ENCODE measurements at places on chromosomes 12 and 14.

- peak; percentile 76 for DNase-seq
These were observed 7.7 kb upstream of the RACGAP1 start for GRCh38 chr12:50032854-50033581.

- DNase-seq: peak; percentile 51
These were observed 35.3 kb downstream of the MIPOL1 start for GRCh38 chr14:37232907-37233481.

- no peak for DNase-seq
These were observed 128.7 kb downstream of the CNTN1 start for GRCh38 chr12:40820794-40821484.

GRCh38 chr12:124363353-124363965 lies 68.6 kb downstream of the RFLNA start:
- no peak for DNase-seq

DNA sequence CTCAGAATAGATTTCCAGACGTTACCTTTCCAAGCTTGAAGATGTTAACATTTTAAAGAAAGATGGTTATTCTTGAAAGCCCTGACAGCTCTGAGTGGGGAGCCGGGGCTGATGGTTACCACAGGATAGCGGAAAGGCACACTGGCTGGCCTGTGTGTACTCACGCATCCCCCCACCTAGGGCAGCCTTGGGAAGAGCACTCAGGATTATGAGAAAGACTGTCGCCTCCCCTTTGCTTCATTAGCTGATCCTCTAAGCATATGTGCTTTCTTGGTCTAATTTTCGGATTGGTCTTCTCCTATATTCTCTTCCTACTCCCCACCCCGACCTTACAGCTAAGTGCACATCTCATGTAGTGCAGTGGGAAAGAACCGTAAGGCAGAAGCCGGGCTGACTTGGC lies 20.7 kb downstream of the NTF3 start:
- no peak for DNase-seq

- no peak for DNase-seq
These were observed 21.7 kb downstream of the STYK1 start for GRCh38 chr12:10652192-10652591.

DNA sequence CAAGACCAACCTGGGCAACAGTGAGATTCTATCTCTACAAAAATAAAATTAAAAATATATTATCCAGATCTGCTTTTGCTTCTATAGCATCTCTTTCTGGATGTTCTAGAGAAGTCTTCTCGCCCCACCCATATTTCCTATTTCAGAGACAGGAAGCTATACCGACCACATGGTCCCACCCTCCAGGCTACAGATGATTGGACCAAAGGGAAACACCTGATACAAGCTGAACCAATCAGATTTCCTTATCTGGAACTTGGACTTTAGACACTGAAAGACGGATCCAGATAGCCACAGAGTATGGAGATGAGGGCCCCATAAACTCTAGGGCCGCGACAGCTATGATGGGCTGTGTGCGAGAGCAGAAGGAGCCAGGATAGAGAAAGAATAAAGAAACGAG lies 48.7 kb downstream of the CCDC60 start:
- DNase-seq: no peak

DNA sequence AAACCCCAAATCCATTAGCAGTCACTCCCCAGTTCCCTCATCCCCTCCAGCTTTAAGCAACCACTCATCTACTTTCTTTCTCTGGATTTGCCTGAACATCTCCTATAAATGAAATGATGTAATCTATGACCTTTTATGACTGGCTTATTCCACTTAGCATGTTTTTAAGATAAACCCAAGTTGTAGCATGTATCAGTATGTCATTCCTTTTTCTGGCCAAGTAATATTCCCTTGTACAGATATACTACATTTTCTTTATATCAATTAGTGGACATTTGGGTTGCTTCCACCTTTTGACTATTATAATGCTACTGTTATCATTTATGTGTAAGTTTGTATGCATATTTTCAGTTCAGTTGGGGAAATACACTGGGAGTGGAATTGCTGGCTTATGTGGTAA lies 83.4 kb downstream of the TESC start:
- DNase-seq: no peak

GRCh38 chr12:115606040-115606439 lies 671.5 kb downstream of the MED13L start:
- DNase-seq: no peak

- no peak for DNase-seq
These were observed 6.6 kb downstream of the COA8 start for GRCh38 chr14:103569408-103569807.

GRCh38 chr14:69696633-69697557 lies 70.0 kb upstream of the SRSF5 start:
- peak; percentile 81 for DNase-seq

- no peak for DNase-seq
These were observed 430.9 kb downstream of the ATP23 start for GRCh38 chr12:58372298-58372697.

- no peak for DNase-seq
These were observed 24.9 kb upstream of the BCDIN3D start for GRCh38 chr12:49867570-49868341.

Data from suppressor macrophage treated with lipopolysaccharide for 4 hours (primary cell).